Neuronal stem cell (in vitro differentiated cells): ENCODE measurements at places on chromosomes 3 and 15.

DNA sequence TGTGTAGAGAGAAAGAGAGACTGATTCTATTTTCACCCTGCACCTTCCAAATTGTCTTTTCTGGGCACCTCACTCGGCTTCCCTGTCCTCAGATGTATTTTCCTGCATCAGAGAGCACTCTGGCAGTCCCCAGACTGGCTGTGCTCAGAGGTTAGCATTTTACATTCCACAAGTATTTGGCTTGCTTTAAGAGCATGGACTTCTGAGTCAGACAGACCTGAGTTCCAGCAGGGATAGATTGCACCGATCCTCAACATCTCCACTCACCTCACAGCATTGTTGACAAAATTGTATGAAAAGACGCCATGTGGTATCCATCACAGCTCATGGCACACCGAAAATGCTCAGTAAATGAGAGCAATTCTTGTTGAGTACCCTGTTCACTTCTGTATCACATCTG is 45.6 kb downstream of the SST start:
- DNase-seq: no peak

DNA sequence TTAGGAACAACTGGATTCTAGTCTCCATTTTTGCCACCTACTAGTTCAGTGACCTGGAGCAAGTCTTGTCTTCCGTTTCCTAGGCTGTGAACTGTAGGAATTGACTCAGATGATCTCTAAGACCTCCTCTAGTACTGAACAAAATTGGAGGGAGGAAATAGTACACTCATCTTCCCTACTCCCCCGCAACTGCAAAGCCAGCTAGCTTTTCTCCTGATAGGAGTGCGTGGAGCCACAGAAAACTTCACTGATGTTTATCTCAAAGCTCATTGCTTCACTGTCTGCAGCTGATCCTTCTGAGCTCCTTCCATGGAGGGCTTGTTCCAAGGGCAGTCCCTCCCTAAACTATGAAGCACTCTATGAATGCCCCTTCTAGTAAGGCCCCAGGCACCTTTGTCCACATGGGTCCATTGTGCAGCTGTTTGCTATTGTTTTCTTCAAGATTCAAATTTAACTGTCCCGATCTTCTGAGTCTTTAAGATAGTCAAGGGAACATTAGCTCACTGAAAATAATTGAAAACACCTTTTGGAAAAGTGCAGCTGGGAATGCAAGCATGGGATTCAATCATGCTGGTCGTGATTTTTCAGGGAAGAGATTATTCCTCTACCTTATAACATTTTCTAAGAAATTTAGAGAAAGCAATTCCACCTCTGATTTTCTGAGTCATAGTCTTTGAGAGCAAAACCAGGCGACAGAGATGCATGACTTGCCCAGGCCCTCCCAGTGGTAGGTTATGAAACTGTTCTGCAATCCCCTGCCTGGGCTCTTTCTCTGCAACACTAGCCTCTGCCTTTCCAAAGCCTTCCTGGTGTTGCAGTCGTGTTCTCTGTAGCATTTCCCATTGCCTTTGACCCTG is 24.3 kb downstream of the FILIP1L start:
- no peak for DNase-seq

GRCh38 chr15:60161704-60162103 is 157.6 kb downstream of the FOXB1 start:
- no peak for DNase-seq

GRCh38 chr3:194049394-194049793 is 86.6 kb upstream of the HES1 start:
- no peak for DNase-seq

DNA sequence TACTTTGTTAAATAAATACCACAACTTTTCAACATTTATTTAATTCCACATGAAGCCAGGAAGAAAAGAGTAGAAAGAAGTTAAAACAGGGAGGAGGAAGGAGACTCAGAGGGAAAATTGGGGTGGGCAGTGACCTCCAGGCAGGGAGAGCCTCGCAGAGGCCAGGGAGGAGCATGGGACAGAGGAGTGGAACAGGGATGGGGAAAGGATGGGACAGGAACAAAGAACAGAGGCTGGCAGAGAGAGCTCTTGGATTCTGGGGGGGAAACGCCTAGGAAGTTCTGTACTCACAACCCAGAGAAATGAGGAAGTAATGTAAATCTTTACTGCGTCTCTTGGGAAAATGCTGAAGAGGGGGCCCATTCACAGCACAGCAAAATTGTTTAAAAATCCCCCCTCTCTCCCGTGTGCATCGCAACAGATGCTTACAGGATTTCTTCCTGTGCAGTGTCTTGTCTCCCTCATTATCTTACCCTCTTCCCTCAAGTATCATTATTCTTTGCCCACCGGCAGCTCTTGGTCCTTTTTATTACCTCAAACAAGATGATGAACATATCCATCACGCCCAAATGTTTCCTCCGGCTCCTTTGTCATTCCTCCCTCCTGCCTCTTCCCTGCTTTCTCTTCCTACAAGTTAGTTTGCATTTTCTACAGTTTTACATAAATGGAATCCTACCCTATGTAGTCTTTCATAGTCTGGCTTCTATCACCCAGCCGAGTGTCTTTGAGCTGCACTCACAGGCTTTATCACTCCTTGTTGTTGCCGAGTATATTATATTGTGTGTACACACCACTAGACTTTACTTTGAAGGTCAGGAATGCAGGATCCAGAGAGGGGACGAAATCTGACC is 65.5 kb downstream of the ARHGAP31 start:
- no peak for DNase-seq

GRCh38 chr3:197847866-197848401 is 56.9 kb downstream of the LRCH3 start:
- DNase-seq: no peak
